ENCODE measurements at places on chromosomes 2 and 18.

DNA sequence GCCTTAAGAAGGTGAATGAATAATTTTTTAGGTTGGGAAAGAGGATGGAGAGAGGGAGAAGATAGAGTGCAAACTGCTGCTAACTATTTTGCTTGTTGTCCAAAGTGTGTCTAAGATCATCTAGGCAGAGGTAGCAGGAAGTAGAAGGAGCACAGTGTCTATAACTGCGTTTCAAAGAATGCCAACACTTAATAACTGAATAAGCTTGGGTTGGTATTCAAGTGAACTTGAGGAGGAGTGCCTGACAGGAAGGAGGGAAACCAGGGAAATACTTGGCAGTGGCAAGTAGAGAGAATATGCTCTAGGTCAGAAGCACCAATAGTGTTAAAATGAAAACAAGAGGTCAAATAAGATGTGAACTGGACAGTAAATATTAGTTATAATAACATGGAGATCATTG is 155.9 kb downstream of the DPP10 start:
- DNase-seq: no peak

DNA sequence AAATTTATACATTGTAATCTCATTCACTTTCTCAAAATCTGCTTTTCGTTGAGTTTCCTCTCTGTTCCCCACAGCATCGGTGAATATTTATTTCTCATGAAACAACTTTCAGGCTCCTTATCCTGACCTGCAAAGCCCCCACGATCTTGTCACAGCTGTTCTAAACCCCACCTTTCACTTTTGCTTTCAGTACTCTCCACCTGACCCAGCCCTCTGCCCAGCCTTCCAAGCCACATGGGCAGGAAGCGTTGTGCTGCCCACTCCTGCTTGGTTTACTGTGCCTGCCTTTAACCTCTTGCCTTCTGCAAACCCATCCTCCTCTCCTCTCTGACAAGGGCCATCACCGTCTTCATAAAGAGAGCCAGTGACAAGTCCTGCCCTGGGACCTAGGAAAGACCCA is 262.5 kb downstream of the GALR1 start:
- no peak for DNase-seq

GRCh38 chr2:41937921-41938708 is 109.7 kb upstream of the PKDCC start:
- peak; percentile 69 for DNase-seq

- no peak for DNase-seq
Measured at GRCh38 chr2:162113776-162114168, 38.3 kb downstream of the GCG start.

GRCh38 chr2:104944495-104944894 is 90.6 kb downstream of the POU3F3 start:
- no peak for DNase-seq

DNA sequence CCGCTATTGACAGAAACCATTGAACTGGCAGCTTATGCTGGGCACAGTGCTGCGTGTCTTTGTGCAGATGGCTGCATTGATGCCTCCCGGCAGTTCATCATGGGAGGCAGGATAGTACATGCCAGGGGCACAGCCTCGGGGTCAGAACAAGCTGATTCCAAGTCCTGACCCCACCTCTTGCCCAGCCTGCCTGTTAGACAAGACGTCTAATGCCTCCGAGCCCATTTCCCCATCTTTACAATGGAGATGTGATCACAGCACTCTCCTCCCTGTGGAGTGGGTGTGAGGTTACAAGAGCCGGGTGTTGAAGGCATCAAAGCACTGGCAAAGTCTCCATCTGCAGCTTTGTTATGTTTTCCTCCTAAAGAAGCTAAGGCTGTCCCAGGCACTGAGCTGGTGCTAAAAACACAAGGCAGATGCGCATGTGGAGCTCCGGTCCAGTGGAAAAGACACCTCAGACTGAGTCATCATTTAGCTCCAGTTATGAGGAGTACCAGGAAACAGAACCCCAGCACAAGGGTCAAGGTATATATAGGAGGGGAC is 125.7 kb upstream of the EPAS1 start:
- no peak for DNase-seq

GRCh38 chr18:60099709-60100108 is 199.9 kb downstream of the PMAIP1 start:
- no peak for DNase-seq

DNA sequence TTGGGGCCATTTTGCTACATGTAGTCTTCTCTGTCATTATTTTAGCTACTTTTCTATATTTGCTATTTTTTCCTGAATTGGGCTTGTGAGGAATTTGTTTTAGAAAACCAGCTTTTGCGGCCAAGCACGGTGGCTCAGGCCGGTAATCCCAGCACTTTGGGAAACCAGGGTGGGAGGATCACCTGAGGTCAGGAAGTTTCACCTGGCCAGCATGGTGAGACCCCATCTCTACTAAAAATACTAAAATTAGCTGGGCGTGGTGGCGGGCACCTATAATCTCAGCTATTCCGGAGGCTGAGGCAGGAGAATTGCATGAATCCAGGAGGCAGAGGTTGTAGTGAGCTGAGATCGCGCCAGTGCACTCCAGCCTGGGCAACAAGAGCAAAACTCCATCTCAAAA is 4.7 kb downstream of the SEPTIN2 start:
- no peak for DNase-seq

- no peak for DNase-seq
Measured at GRCh38 chr2:130374587-130375290, 18.9 kb downstream of the PTPN18 start.

DNA sequence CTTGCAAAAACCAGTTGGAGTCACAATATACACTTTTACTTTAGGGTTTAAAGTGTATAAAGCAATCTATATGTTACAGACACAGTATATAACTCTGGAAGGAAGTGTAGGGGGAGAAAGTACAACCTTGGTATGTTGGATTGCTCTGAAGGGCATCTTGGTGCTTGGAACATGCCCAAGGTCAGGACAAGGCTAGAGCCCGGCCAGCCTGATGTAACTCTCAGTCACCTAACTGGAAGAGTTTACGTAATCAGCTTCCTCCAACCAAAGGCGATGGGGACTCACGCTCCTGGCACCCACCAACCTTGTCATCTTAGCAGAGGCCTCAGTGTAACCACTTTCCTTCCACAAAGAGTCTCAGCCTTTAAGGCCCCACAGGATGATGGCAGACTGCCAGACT is 181.1 kb upstream of the ACAA2 start:
- no peak for DNase-seq

GRCh38 chr2:15940661-15941480 is 521 bp downstream of the MYCN start:
- DNase-seq: peak; percentile 100

DNA sequence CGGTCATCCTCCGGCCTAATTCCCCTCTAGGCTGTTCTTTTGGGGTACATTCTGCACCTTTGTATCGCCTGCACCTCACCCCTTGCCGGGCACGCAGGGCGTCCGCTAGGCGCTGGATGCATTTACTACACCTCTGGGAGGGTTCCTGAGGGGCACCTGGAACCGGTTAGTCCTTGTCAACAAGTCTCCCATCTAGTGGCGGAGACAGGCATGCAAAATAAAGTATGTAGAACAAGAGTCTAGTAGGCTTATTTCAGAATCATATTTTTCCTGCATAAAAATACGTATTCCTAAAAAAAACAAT is 705 bp upstream of the TEX261 start:
- peak; percentile 25 for DNase-seq

DNA sequence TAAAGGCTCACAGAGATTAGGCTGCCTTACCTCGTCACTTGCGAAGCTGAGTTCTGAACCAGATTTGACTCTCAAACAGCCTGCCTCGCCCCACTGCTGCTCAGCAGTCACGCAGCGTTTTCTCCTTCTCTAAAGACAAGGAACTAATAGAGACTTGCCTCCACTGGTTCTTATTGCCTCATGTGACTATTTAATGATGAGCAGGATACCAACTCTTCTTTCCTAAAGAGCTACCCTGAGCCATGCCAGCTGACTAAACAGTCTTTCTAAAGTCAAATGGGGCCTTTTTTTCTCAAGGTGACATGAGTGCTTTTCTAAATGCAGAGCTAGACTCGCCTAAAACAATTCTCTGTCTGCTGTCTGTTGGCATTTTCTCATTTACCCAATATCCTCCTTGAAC is 147.5 kb downstream of the NCKAP5 start:
- no peak for DNase-seq

GRCh38 chr2:179454443-179455171 is 190.0 kb upstream of the SESTD1 start:
- no peak for DNase-seq

DNA sequence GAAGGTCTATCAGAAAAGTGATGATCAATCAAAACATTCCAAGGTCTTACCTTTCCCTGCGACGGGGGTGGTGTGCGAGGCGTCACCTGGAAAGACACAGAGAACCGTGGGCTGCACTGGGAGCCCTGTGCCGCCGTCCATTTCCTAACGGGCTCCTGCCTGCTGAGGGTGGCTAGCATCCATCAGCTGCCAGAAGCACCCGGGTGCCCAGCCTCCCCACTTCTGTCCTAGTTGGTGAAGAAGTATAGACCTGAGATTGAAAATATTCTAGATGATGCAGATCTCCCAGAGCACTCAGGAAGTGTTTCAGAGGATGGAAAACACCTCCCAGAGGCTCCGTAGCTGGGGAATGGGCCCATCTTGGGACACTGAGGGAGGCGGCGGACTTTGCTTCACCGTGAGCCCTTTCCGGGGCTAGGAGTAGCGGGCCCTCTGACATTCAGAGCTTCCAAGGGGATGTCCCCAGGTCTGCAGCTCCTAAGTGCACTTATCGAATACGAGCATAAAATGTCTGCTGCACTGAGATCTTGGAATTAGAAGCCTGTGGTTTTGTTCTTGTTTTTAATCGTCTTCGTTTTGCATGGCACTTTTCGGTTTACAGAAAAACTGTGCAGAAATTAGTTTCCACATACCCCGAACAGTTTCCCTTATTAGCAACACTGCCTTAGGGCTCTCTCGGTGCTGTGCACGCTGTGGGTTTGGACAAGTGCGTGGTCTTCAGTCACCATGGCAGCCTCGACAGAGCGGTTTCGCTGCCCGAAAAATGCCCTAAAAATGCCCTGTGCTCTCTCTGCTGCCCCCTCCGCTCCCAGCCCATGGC is 143.5 kb downstream of the MBP start:
- no peak for DNase-seq

- DNase-seq: no peak
Measured at GRCh38 chr2:79711098-79711497, 198.2 kb downstream of the CTNNA2 start.

GRCh38 chr2:120859814-120860578 is 124.3 kb downstream of the GLI2 start:
- no peak for DNase-seq

- no peak for DNase-seq
Measured at GRCh38 chr2:80830891-80831290, 526.3 kb upstream of the LRRTM1 start.

DNA sequence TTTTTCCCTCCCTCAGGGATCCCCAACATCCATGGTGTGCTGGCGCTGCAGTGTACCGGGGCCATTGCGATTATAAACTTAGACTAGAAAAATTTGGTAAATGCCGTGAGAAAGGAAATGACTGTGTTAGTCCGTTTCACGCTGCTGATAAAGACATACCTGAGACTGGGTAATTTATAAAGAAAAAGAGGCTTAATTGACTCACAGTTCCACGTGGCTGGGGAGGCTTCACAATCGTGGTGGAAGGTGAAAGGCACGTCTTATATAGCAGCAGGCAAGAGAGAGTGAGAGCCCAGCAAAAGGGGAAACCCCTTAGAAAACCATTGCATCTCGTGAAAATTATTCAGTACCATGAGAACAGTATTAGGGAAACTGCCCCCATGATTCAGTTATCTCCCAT is 44.3 kb downstream of the NTSR2 start:
- no peak for DNase-seq

- peak; percentile 36 for DNase-seq
Measured at GRCh38 chr2:71852141-71852711, 295.4 kb downstream of the CYP26B1 start.

DNA sequence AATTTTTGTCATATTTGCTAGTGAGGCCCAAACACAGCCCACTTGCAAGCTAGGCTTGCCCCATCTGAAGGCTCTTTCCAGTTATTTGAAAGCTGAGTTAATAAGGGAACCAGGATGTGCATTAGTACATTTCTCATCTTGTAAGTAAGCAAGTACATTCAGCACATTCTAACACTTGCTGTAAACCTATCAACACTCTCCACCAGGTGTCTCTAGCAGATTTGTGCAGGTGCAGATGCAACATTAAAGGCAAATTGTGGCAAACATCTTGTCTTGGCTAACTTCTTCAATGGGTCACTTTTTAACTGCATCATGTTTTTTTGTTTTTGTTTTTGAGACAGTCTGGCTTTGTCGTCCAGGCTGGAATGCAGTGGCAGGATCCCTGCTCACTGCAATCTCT is 25.3 kb upstream of the MFSD6 start:
- no peak for DNase-seq

- peak; percentile 27 for DNase-seq
Measured at GRCh38 chr2:136118819-136119716, 1.1 kb upstream of the CXCR4 start.

GRCh38 chr2:37593694-37594093 is 77.7 kb downstream of the CDC42EP3 start:
- DNase-seq: no peak

DNA sequence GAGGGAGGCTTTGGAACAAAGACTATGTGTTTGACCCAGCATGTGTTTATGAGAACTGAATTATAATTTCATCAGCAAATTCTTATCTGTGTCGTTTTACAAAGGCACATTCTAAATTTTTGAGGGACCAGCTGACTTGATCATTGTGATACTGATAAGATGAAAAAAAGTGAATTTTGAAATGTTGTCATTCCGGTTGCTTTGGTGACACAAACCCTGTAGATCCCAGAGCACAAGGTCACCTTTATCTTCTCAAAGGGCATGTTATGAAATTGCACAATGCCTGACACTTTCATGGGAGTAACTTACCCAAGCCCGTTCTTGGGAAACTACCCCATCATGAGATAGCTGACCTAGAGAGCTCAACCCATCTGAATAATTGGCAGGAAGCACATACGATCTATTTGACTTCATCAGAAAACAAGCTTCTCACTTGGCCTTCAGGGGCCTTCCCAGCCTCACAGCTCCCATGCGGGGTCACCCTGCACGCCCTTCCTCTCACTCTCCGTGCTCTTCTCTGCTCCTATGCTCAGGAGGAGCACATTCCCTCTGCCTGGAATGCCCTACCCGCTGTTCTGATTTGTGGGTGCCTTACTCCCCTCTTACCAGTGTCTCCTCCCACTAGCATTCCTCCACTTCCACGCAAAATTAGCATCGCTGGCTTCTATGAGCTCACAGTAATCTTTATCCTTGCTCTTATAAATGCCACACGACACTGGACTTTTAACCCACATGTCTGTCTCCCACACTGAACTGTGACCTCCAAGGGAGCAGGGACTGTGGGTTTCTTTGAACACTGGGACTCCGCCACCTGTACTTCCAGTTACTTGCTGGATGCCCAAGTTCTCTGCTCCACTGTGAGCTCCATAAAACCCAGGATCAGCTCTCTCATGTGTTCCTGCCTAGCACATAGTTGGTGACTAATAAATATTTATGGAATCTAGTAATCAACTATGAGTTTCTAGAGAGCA is 555.8 kb upstream of the ID2 start:
- DNase-seq: no peak

DNA sequence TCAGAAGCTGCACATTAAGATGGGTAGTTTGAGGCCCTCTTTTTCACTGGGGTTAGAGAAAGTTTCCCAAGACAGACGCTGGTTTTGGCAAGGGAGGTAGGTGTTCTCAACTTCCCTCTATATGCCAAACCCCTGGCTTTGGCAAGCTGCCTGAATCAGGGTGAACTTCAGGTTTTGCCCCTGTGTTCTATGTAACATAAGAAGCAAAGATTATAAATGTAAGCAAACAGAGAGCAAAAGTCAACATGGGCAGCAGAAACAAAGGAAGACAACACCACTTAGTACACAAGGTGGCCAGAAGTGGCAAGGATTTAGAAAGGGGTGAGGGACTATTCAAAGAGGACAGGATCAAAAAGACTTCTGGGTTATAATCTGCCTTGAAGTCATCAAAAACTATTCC is 70.5 kb upstream of the TFCP2L1 start:
- no peak for DNase-seq

Measured in BE2C (cell line).